Activated T-cell treated with anti-CD3 and anti-CD28 coated beads, Interleukin-2, amount 50 U/mL, for 1 hour (primary cell): ENCODE measurements at places on chromosomes 16 and 17.
A peak's percentile ranks its signal among the peaks of the same experiment; 100 is the strongest.

DNA sequence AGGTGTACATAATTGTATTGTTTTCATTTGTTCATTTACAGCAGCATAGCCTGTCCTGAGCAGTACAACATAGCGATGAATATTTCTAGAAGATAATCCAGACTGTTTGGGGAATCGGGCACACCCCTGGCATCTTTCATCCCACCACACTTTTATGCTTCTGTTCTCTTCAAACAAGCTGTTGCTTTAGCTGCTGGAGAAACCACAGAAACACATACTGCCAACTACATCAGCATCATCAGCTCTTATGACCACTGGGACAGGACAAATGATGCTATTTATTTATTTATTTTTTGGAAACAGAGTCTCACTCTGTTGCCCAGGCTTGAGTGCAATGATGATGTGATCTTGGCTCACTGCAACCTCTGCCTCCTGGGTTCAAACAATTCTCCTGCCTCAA, 22.6 kb upstream of the HAPSTR1 start:
- DNase-seq = no peak

GRCh38 chr16:52056259-52056658, 490.7 kb downstream of the TOX3 start:
- DNase-seq = no peak

GRCh38 chr17:32859857-32860525, 16.9 kb downstream of the MYO1D start:
- no peak for DNase-seq

GRCh38 chr17:73703917-73704316, 59.7 kb upstream of the SDK2 start:
- DNase-seq = no peak

DNA sequence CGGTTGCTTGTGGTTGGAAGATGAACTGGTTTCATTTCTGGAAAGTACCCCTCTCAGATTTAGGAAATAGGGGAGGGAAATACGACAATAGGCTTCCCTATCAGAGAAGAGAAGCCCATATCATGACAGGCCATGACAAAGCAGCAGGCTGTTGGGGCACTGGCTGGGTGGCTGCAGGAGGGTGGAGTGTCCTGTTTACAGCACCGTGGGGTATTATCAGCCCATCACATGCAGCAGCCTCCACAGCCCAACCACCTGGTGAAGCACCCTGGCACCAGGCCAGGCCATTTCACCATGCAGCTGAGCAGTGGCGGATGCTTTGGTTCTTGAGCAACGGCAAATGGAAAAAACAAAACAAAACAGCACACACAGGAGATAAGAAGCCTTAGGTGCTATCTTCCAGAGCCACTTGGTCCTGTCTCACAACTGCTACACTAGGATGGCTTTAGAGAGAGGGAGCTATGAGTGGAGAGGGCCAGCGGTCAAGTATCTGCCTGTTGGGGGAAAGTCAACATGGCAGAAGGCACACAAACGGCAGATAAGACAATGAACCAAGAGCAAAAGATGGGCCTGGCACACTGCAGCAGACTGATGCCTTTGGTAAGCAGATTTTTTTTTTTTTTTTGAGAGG, 24.2 kb downstream of the FAM117A start:
- DNase-seq = peak; percentile 94

GRCh38 chr17:58383892-58384462, 32.0 kb upstream of the SUPT4H1 start:
- DNase-seq = no peak
